Subcutaneous preadipocyte (primary cell): ENCODE measurements at places on chromosomes 2 and 18. TPM values are rescaled to one million over a fixed set of nuclear protein-coding genes. Genes with fewer than 3 reads are reported as not detected.

SP5 gene
- not detected in 2 replicates for total RNA-seq

MAP2 gene
- total RNA-seq, result 0.37 and 0.78 TPM in 2 replicates

INHA gene
- 0.20 and 0.37 TPM in 2 replicates for total RNA-seq

KIAA2012 gene
- total RNA-seq, result not detected in 2 replicates

RALBP1 gene
- total RNA-seq, result 55.1 and 83.1 TPM in 2 replicates

KCMF1 gene
- total RNA-seq, result 34.5 and 45.2 TPM in 2 replicates

ZNF512 gene
- total RNA-seq, result 16.5 and 22.7 TPM in 2 replicates

RUFY4 gene
- not detected in 2 replicates for total RNA-seq

COL4A4 gene
- total RNA-seq, result under 0.01 TPM in 2 replicates

HADHB gene
- 104 and 128 TPM in 2 replicates for total RNA-seq

DSC2 gene
- not detected in 2 replicates for total RNA-seq

FHL2 gene
- 58.4 and 58.8 TPM in 2 replicates for total RNA-seq

CREG2 gene
- total RNA-seq, result under 0.01 and 0.78 TPM in 2 replicates

ADGRF3 gene
- under 0.01 and 2.5 TPM in 2 replicates for total RNA-seq

FBLN7 gene
- total RNA-seq, result 1.8 and 2.5 TPM in 2 replicates

TRIP12 gene
- total RNA-seq, result 205 and 247 TPM in 2 replicates

SCN7A gene
- not detected in 2 replicates for total RNA-seq

ST6GAL2 gene
- total RNA-seq, result under 0.01 TPM in 1 of 2 replicates, not detected in the other

DNAH6 gene
- total RNA-seq, result under 0.01 and 0.37 TPM in 2 replicates

SFT2D3 gene
- total RNA-seq, result 3.3 and 4.5 TPM in 2 replicates

UGT1A3 gene
- not detected in 2 replicates for total RNA-seq

NOSTRIN gene
- under 0.01 and 0.20 TPM in 2 replicates for total RNA-seq

SERPINB13 gene
- not detected in 2 replicates for total RNA-seq

ZAP70 gene
- not detected in 2 replicates for total RNA-seq

IRS1 gene
- total RNA-seq, result 21.3 and 48.5 TPM in 2 replicates

DPYSL5 gene
- total RNA-seq, result not detected in 2 replicates

BABAM2 gene
- total RNA-seq, result 31.6 and 35.0 TPM in 2 replicates

SH3RF3 gene
- total RNA-seq, result 7.3 and 14.9 TPM in 2 replicates

FBXO36 gene
- total RNA-seq, result 2.9 and 3.3 TPM in 2 replicates

ANTXR1 gene
- 24.6 and 29.5 TPM in 2 replicates for total RNA-seq

LRRTM4 gene
- not detected in 2 replicates for total RNA-seq

LYPD1 gene
- 0.59 TPM in 1 of 2 replicates, not detected in the other for total RNA-seq

GALR1 gene
- under 0.01 TPM in 1 of 2 replicates, not detected in the other for total RNA-seq

KCNF1 gene
- not detected in 2 replicates for total RNA-seq

SYT4 gene
- total RNA-seq, result not detected in 2 replicates

RFTN2 gene
- total RNA-seq, result 2.5 and 4.4 TPM in 2 replicates

HNRNPLL gene
- total RNA-seq, result 28.3 and 37.9 TPM in 2 replicates

AMER3 gene
- total RNA-seq, result not detected in 2 replicates

IL1B gene
- total RNA-seq, result 0.20 and 0.37 TPM in 2 replicates

FTCDNL1 gene
- 1.8 and 2.2 TPM in 2 replicates for total RNA-seq

CFAP65 gene
- 0.20 TPM in 1 of 2 replicates, not detected in the other for total RNA-seq

RGPD8 gene
- total RNA-seq, result 3.7 and 5.9 TPM in 2 replicates

CCDC142 gene
- 22.4 and 34.0 TPM in 2 replicates for total RNA-seq

LRP1B gene
- 0.37 and 0.39 TPM in 2 replicates for total RNA-seq

SLC30A3 gene
- total RNA-seq, result not detected in 2 replicates

RAB12 gene
- 36.4 and 37.9 TPM in 2 replicates for total RNA-seq

SKOR2 gene
- not detected in 2 replicates for total RNA-seq

LTBP1 gene
- total RNA-seq, result 340 and 429 TPM in 2 replicates

REG3G gene
- not detected in 2 replicates for total RNA-seq
